ENCODE measurements at places on chromosomes 4 and X.

DNA sequence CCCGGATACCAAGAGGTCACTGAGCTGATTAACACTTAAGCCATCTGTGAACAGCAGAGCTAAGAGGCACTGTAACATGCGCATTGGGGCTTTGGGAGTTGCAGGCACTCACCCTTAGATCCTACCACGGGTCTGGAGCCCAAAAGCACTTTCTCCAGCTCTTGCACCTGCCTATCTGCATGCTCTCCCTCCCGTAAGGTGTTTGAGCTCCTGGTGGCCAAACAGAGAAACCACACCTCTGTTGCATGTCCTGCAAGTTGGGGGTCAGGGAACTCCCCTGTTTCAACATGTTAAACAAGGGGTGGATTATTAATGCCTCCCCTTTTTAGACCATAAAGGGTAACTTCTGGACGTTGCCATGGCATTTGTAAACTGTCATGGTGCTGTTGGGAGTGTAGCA, 49.8 kb downstream of the GYPA start:
- no peak for DNase-seq

DNA sequence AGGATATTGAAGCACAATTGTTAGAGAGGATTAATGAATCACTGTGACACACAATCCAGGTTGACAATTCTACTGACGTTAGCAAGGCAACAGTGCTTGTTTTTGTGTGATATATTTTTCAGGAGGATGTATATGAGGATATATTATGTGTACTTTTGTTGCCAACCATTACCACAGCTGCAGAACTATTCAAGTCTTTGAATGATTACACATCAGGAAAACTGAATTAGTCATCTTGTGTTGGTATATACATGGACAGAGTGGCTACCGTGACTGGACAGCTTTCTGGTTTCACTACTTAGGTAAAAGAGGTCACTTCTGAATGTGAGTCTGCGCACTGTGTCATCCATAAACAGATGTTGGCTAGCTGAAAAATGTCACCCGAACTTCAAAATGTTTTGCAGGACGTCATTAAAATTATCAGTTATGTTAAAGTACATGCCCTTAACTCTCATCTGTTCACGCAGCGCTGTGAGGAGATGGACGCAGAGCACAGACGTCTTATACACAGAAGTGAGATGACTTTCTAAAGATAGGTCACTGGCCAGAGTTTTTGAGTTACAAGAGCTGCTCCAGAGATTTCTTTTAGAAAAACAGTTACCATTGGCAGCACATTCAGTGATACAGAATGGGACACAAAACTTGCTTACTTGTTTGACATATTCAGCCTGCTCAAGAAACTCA, 69.0 kb downstream of the MRPL1 start:
- no peak for DNase-seq

DNA sequence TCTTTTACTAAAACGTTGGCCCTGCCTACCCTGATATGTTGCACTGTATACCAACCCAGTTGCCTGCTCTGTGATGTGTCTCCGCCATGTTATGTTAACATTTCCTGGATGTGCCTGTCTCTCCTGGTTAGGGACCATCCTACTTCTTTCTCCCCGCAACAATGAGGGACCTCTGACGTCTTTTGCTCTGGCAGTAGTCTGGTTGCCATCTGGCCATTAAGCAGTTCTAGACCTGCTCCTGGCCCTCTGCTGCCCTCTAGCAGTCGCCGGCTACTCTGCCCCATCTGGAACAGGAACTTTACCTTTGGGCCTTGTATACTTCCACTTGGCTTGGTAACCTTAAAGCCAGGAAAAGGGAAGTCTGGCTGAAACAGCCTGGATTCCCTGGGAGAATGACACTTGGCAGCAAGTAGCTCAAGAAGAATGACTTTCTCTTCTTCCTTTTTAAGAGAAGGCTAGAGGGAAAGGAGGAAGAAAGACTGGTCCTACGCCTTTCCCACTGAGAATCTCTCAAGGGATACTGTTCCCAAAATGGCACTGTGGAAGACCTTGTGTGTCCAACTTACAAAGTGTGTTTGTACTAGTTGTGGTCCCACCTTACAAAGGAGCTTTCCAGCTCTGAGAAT, 63.5 kb downstream of the GPC3 start:
- DNase-seq = peak; percentile 27

GRCh38 chr4:141761926-141762325, 125.5 kb downstream of the IL15 start:
- DNase-seq = no peak

DNA sequence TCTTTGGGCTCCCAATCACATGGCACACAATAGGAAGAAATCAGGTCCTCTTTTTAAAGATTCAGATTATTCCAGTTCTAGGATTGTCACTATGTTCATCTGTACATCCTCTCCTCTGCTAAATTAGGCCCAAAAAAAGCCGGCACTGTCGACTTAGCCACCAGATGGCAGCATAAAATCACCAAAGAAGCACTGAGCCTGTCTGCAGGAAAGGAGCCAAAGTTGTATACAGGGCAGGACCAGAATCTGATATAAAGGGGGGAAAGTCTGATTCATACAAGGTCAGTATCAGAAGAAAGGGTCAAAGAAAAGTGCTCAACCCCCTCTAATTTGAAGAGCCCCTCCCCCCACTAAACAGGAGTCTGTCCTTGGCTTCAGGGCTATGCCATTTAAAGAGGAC, 292.5 kb downstream of the CHIC1 start:
- DNase-seq = peak; percentile 7

- DNase-seq = no peak
These were observed 92.1 kb upstream of the ANKRD50 start for GRCh38 chr4:124804584-124804983.
